ENCODE measurements at places on chromosomes 1 and 21.

DNA sequence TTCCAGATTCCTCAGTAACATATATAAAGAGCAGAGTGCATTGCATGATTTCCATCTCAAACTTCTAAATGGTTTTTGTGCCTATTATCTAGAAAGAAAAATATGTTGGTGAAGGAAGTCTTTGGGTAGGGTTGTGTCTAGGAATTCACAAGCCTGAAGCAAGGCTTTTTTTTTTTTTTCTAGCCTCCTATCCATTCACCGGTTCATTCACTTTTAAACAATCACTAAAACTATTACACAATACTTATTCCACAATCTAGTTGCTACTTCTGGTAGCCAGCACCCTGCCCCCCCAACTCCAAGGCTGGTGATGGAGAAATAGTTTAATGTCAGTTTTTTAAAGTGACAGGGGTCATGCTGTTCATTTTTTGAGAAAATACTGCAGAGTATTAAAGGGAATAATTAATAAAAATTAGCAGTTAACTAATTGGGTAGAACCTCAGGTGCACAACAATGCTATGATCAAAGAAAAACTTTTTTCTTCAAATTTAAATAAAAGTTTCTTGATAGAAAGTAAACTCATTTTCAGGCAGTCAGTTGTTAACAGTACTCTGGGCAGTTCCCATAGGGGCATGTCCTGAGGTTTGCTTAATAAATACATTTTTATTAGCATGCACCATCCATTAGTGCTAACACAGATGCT, 10.9 kb downstream of the IRF2BP2 start:
- no peak for DNase-seq

DNA sequence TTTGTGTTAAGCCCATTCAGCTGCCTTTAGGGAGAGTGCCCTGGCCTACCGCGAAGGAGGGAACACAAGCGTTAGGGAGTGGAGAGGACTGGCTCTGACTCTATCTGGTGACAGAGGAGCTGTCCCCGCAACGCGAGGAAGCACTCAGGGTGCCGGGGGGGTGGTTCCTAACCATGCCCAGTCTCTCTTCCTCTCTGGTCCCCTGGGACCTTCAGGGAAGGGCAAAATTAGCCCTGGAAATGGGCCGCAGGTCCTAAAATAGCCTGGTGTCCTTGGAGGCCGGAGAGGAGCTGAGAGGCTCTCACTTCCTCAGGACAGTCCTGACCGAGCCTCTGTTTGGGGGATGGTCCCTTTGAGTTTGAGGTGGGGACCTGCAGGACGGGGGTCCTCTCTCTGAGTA, 5.8 kb downstream of the SLC45A1 start:
- no peak for DNase-seq

GRCh38 chr1:41344708-41345159, 16.5 kb upstream of the FOXO6 start:
- peak; percentile 31 for DNase-seq

DNA sequence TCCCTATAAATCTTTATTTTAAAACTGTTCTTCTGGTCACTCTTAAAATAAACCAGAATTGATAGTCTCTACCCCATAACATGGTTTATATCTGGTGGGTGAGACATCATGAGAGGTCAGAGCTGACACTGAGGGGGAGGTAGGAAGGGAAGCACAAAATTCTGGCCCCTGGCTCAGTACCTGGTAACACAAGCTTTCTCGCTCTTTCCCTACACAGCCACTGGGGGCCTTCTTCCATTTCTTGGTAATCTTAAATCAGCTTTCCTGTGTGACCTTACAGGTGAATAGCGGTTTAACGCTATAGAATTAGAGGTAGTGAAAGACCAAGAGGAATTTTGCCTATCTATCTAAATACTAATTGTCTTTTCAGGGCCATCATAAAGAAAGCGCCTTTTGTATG, 5.4 kb downstream of the CRNN start:
- DNase-seq: no peak

GRCh38 chr1:115462566-115463076, 124.6 kb upstream of the NGF start:
- no peak for DNase-seq

DNA sequence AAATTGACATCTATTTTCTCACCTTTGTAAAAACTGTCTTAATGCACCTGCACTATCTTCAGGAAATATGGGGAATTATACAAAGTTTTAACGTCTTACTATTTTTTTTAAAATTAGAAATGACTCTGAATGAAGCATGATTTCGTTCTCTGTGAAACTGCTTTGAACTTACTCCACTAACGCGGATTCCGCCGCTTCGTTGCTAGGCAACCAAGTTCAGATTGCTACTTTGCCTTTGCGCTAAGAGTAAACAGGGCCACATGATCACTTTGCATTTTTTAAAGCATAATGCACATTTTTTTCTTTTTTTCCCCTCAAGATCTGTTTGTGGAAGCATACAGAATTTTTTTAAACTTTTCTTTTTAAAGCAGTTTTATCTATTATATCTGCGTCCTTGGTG, 690.5 kb downstream of the BRINP3 start:
- no peak for DNase-seq

- DNase-seq: no peak
These were observed 365.7 kb upstream of the USP24 start for GRCh38 chr1:55580845-55581332.

DNA sequence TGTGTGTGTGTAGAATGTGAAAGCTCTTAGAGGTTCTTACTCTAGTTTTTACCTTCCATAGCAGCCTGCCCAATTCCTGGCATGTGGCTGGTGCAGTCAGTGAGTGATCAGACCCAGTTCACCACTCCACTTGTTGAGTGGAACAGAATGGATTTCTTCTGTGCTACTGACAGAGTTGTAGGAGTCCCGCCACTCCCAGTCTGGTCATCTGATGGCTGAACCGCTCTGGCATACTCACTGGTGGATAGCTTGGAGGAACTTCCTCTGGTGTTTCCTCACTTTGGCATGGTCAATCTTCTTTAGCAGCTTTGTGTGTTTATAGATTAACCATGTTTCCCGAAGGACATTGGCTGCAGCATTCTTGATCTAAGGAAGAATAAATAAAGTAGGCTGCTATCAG, 106.7 kb upstream of the ADAR start:
- no peak for DNase-seq

DNA sequence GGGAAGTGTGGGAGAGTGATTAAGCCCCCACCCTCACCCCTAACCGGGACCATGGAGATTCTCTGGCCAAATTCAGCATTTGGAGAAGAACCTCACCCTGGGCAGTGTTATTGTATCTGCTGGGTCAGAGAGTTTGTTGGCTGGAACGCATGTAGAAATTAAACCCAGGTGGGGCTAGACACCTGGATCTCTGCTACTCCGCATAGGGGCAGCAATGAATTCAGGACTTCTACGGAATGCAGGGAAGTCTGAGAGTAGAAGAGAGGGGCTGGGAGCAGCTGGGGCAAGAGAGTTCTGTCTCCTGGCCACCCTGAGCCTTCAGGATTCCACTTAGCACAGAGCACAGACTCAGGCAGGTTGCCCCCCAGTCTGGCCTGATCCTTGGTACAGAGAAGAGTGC, 3.6 kb upstream of the CRABP2 start:
- no peak for DNase-seq

DNA sequence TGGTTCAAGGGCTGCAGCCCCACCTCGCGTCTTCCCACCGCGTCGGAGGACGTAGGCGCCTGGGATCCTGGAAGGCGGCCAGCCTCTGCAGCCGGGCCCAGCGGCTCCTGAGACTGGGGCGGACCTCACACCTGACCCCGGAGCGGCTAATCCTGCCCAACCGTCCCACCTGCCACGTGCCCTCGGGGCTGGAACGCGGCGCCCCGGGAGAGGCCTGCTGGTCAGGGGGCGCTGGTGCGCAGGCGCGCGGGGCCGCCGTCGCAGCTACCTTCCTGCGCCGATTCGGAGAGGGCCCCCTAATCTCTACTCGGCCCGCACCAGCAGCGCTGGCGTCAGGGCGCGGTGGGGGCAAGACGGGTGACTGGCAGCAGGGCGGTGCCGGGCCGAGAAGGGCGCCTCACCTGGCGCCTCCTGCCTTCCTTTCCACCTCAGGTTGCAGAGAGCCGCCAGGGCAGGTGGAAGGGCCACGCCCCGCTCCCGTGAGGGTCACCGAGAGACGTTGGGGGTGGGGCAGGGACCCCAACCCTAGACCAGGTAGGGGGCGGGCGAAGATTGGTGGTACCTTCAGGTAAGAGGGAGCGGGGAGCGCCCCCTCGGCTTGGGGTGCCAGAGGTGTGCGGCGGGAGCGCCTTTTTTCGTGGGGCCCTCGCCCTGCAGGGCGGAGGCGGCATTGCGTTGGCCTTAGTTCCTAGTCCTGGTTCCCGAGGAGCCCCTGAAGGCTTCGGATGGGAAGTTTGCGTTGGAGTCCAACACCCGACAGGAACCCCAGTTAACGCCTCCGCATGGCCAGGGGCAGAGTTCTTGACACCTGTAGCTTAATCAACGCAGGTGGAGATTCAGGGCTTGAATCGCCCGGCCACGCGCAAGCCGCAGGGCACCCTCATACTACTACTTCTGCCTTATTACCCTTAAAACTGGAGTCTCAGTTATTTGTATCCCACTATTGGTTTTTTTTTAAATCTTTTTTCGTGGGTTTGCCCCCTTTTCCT, at the start of gene TDRD5:
Gene TDRD5, plus strand, starts transcription at position 241 of the 989 bp plus-strand sequence. CDS start 784 bp downstream, outside the sequence.
- DNase-seq: no peak

GRCh38 chr21:21481239-21481638, 483.0 kb downstream of the NCAM2 start:
- no peak for DNase-seq

- no peak for DNase-seq
These were observed 109.0 kb upstream of the IPO9 start for GRCh38 chr1:201719812-201720521.

DNA sequence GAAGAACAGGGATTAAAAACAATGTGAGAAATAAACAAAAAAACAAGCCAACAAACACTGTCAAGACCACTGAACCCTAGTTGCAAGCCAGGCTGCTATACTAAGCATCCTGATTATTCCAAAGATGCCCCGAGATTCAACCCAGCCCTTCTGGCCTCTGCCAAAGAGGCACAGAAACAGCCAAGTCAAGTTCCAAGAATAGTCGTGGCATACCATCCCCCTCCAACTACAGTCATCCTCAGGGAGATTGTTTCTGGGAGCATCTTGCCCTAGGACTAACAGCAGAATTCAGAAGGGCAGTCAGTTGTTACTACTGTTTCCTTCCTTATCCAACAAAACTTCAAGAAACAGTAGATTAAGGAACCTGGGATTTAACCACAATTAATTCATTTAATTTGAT, 52.3 kb downstream of the ABL2 start:
- DNase-seq: no peak

DNA sequence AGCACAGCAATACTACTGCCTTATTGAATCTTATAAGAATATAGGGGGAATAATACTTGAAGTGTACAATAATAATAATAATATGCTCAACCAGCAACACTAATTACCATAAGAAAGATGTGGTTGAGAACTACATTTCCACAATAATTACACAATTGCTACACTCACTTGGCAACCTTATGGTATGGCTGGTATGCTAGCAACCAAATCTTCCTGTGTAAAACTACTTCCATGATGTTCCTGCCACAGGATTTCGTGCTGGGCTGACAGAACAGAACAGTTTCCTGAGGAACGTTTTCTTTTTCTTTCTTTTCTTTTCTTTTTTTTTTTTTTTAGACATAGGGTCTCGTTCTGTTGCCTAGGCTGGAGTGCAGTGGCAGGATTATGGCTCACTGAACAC, 50.6 kb downstream of the KIF26B start:
- no peak for DNase-seq

- no peak for DNase-seq
These were observed 17.8 kb upstream of the OVAAL start for GRCh38 chr1:180540697-180541594.

- DNase-seq: no peak
These were observed 42.0 kb downstream of the PROX1 start for GRCh38 chr1:214029796-214030195.

DNA sequence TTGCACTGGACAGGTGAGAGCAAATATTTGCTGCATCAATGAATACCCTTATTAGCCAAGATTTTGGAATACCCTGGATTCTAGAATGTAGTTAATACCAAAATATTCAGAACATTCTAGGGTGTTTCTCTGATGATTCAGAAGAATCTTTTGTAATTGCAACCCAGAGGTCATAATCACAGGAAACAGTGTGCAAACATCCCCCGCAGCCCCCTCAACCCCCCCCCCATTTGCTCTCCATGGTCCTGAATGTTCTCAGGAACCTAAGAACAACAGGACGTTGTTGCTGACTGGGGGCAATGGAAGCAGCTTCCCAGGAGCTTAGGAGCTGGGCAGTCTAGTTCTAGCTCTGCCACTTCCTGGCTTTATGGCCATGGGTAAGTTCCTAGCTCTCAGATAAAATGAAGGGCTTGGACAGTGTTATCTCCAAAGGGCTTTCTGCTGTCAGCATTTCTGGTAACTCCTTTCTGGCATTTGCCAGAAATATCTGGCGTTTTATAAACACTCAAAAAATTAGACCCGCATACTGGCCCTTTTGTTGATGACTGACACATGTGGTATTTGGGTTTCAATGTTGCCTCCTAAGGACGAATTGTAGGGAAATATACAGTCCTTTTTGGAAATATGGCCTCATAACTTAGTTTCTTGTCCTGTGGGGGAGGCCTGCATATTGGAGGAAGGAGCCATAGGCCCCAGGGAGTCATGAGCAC, 178.6 kb downstream of the RRAGC start:
- no peak for DNase-seq

Data from activated CD4-positive, alpha-beta T cell treated with anti-CD3 and anti-CD28 coated beads, Interleukin-2, amount 50 U/mL, for 16 hours (primary cell).